ENCODE measurements at places on chromosomes 13 and 19.

DNA sequence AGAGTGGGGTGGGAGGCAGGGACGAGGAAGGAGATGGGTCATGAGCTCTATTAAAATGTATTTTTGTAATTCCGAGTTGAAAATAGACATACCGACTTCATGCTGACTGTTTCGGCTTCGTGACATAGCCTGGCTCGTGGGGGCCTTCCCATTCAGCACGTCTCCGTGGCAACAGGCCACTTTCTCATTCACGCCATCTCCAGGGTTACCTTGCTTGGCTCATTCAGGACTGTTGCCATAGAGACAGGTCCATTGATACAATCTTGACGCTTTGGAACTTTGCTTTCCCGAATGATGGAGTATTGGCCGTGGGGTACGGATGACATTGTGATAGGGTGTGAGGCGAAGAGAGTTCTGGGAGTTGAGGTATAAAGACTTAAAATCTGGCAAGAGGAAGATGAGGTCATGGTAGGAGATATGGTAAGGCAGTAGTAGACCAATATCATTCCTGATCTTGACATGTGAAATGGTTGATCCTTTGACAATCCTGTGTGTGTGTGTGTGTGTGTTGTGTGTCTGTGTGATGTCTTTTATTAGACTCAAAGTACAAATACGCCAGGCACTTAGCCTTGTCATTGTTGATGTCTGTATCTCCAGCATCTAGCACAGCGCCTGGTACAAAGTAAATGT, 97.3 kb downstream of the CACNA1A start:
- no peak for DNase-seq

DNA sequence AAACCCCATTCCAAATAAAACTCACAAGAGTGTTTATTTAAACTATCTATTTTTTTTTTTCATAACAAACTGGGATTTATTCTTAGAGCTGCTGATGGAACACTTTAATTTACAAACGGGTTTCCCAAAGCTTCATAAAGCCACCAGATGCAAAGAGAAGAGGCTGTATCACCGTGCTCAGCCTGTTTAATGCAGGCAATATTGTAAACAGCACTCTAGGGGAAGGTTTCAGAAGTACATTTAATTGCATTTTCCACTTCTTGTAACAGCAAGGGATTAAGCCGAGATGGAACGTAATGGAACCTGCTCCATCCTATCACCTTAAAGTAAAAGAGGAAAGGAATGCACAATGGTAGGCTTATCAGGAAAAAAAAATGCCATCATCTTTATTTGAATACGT, 550.6 kb upstream of the ARGLU1 start:
- DNase-seq, result no peak

GRCh38 chr13:50074843-50075242, 59.6 kb downstream of the KCNRG start:
- no peak for DNase-seq

DNA sequence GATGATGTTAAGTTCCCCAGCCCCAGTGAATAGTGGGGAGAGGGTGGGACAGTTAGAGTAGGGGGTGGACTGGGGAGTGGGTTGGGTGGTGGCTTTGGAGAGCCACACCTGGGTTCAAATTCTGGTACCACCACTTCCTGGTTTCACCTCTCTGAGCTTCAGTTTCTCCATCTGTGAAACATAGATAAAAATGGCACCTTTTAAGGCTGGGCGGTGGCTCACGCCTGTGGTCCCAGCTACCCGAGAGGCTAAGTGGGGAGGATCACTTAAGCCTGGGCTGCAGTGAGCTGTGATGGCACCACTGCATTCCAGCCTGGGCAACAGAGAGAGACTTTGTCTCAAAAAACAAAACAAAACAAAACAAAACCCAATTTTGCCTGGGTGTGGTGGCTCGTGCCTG, 5.9 kb downstream of the VAV1 start:
- no peak for DNase-seq

- no peak for DNase-seq
Measured at GRCh38 chr19:45283443-45284033, 32.5 kb downstream of the MARK4 start.

DNA sequence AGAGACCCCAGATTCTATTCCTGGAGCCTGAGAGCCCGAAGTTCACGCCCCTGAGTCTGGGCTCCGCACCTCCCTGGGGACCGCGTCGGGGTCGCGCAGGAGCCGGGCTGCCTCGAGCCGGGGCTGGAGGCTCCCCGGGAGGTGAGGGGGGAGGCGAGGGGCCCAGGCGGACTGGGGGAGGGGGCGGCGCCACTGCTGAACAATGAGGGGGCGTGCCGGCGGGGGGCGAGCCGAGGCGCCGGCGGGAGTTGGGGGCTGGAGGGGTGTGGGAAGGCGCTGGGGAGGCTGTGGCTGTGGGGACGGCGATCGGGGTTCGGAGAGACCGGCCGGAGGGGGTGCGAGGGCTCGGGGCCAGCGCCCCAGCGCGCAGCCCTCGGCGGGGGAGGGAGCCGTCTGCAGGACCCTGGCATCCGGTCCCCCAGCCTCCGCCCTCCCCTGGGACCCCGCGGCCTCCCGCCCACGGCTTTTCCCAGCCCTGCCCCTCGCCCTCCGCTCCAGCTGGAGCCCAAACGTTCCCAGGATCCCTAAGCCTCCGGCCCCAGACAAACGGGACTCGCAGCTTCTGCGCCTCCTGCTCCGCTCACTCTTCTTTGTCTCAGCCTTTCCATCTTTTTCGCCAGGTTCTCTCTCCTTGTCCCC, 922 bp downstream of the PLEKHG2 start:
- peak; percentile 53 for DNase-seq
